ENCODE measurements at places on chromosomes 7 and 10. TPM values are rescaled to one million over a fixed set of nuclear protein-coding genes. Genes with fewer than 3 reads are reported as not detected.
A peak's percentile ranks its signal among the peaks of the same experiment; 100 is the strongest.

DNA sequence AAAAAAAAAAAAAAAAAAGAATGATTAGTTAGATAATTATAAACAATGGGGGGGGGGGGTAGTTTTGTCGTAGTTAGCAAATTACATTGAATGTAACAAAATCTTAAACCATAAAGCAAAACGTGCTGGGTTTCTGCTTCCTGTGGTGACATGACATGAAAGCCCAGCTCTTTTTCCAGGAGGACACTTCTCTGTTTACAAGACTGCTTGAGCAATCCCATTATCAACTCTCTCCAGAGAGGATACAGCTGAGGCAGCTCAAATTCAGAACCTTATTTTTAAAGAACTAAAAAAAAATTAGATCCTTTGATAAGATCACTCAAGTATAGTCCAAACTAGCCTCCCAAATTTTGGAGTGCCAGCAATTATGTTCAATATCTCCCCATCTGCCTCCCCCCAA, 58.6 kb downstream of the ADRB1 start:
- no peak for DNase-seq

Gene STAM
- total RNA-seq = 39.8 TPM

DNA sequence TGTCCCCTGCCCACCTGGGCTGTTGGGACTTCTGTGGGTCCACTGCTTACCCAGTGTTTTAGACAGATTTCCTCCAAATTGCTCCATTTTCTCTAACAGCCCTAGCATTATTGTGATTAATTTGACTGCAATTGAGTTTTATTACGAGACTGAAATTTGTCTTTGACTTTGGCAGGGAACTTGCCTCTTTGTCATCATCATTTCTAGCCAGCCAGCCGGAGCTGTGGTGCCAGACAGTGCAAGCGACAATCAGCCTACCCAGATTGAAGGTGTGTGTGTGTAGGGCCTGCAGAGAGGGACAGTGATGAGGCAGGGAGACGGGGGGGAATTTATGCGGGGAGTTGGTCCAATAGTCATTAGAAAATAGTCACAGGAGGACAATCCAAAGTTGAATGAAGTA, 743.0 kb downstream of the NRG3 start:
- DNase-seq = no peak

Gene CFAP69
- total RNA-seq = not detected

Gene PON3
- total RNA-seq = not detected

DNA sequence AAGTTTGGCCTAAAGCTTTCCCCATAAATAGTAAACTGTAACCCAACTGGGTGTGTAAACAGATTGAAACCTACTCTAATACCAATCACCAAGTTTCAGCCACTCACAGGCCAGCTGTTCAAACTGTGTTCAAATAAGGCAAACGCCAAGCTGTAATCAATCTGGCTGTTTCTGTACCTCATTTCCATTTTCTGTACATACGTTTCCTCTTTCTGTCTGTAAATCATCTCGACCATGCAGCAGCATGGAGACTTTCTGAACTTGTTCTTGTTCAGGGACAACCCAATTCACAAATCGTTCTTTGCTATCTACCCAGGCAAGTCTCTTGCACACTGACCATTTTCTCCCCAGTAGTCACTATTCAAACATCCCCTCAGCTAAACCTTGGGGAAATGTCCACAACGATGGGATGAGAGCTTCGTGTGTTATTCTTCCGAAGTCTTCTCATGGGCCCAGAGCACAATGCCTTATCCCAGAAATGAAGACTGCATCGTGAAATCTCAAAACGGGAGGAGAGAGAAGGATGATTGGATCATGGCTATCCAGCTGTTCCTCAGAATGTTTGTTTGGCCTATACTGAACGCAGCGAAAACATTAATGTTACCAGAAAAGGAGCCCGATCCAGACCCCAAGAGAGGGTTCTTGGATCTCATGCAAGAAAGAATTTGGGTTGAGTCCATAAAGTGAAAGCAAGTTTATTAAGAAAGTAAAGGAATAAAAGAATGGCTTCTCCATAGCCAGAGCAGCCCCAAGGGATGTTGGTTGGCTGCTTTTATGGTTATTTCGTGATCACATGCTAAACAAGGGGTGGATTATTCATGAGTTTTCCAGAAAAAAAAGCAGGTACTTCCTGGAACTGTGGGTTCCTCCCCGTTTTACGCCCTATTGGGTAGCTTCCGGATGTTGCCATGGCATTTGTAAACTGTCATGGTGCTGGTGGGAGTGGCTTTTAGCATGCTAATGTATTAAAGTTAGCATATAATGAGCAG, 86.2 kb downstream of the SLC16A9 start:
- no peak for DNase-seq

GRCh38 chr7:101357433-101357832, 5.2 kb upstream of the COL26A1 start:
- DNase-seq = no peak

GRCh38 chr10:104300736-104301292, 31.8 kb downstream of the GSTO2 start:
- DNase-seq = peak; percentile 41

- DNase-seq = no peak
Observed at GRCh38 chr10:60536529-60537114, 146.9 kb upstream of the ANK3 start.

- no peak for DNase-seq
Observed at GRCh38 chr10:35434533-35434932, 98.2 kb downstream of the CCNY start.

DNA sequence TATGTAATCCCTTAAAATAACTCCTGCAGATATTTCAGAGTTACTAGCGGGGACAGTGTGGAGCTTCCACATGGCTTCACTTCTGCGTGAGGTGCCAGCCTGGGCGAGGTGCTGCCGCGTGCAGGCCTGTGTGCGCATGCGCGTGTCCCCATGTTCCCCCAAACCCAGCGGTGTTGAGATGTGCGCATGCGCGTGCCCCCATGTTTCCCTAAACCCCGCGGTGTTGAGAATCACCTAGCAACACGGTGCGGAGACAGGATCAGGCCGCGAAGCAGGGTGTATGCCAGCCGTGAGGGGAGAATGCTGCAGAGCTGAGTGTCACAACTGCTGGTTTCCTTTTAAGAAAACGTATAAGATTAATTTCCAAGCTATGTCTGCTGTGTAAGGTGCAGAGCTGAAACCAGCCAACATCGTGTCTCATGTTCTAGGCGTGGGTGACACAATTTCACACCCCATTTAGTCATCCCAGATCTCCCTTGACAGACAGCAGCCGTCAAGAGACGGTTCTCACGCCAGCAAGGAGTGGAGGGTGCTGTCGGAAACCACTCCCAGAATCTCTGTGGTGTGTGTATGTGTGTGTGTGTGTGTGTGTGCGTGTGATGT, 71.9 kb upstream of the ADARB2 start:
- no peak for DNase-seq

All from activated CD4-positive, alpha-beta memory T cell treated with anti-CD3 and anti-CD28 coated beads, Interleukin-2, amount 10 ng/mL, durations not matched to agents 7 days and 5 days (primary cell).